Fibroblast of skin of left quadriceps (primary cell): ENCODE measurements at places on chromosomes 4 and X.

DNA sequence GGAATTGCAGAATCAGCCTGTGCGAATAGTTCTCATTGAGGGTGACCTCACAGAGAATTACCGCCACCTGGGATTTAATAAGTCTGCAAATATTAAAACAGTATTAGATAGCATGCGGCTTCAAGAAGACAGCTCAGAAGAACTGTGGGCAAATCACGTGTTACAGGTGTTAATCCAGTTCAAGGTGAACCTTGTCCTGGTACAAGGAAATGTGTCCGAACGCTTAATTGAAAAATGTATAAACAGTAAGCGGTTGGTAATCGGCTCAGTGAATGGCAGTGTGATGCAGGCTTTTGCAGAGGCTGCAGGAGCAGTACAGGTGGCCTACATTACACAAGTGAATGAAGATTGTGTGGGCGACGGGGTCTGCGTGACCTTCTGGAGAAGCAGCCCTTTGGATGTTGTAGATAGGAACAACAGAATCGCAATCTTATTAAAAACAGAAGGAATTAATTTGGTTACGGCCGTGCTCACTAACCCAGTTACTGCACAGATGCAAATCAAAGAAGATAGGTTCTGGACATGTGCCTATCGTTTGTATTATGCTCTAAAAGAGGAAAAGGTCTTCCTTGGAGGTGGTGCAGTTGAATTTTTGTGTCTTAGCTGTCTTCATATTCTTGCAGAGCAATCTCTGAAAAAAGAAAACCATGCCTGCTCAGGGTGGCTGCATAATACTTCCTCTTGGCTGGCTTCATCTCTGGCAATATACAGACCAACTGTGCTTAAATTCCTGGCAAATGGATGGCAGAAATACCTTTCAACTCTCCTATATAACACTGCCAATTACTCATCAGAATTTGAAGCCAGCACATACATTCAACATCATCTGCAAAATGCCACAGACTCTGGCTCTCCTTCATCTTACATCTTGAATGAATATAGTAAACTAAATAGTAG lies 10.7 kb downstream of the BBS12 start:
- DNase-seq, result no peak

DNA sequence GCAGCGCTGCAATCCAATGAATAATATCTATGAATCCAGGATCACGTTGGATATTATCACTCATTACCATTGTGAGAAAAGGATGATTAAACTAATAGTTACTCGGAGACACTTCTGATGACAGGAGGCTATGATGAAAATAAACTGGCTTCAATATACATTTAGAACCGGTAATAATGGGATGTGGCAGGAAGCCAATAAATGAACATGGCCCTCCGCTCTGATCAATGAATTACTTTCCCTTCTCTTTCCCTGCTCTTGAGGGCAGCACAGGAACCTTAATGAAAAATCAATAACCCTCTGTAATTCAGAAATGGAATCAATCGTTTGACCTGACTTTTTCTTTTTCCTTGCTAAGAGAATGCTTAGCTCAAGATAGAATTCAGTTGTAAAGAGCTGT lies 103.9 kb upstream of the PAQR3 start:
- DNase-seq, result no peak

DNA sequence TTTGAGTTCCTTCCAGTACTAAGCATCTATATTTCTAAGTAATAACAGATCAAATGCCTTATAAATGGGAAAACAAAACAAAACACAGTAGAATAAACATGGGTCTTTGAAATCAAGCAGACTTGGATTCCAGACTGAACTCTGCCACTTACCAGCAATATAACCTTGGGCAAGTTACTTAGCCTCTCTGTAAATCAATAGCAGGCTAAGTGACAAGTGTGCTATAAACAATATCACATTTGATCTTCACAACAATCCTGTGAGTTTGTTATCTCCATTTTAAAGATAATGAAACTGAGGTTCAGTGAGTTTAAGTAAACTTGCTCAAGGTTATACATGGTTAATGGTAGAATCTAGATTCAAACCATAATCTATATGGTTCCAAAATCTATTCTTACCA lies 165.8 kb downstream of the GPC3 start:
- DNase-seq, result no peak

DNA sequence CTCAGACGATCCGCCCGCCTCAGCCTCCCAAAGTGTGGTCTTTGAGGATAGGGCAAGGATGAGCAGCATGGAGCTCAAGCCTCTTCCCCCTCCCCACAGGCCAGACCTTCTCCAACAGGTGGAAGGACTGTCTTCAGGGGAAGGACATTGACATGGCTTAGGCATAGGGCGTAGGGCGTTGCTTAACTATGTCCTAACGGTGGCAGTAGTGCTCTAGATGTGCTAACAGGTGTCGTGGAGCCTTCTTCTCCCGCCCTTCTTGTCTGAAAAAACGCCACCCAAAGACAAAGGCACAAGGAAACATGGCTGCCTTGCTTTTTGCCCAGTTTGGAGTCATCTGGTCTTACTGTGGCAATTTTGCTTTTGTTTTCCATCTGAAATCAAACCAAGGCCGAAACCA lies 219.8 kb downstream of the OR13H1 start:
- DNase-seq, result no peak

DNA sequence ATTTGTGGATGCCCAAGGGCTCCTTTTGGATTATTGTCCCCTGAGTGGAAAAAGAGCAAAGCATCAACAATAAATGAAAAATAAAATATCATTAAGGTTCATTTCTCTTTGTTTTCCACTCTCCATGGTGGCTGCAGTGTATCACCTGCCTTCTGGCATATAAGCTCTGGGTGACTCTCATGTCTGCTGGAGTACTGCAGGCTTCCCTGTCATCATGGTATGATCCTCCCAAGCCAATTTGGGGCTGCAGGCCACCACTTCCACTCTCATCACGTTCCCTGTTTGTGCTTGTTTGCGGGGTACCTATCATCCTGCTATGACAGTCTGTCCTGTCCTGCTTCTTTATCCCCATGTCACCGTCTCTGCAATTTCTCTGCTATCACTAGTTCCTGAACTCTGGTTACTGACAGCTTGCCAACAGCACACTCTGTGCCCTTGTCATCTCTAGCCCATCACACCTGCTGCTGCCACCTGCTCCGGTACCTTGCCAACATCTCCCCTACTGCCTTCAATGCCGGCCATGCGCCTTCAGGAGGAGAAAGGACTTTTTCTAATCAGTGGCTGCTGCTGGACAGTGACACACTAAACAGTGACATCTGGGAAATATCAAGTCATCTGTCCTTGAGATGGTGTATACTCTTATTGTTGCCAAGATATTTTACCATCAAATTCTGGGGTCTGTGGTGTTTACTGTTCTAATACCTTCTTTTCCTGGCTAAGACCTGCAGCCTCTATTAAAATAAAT lies 23.0 kb upstream of the FGF5 start:
- DNase-seq, result no peak

- DNase-seq, result no peak
Observed at GRCh38 chrX:86028681-86029080, 18.7 kb downstream of the CHM start.

DNA sequence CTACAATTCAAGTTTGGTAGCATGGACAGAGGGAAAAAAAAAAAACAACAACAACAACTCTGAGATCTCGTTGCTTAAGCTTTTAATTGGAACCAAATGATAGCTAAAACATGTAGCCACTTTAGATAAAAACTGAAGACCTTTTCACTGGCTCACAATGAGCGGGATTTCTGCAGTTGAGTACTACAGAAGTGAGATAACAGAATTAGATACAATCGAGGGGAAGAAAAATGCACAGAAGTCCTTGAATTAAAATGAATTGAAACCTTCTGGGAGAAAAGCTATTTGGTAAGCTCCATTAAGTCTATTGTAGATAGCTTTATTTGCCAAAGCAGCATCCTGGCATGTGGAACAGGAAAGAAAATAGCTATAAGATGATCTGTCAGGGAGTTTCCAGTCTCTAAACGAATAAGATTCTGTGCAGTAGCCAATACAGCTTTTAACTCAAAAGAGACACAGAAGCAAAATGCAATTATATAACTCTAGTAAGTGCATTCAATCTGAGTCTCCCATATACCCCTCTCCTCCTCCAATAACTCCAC lies 248.5 kb downstream of the ENOX2 start:
- DNase-seq, result no peak

- no peak for DNase-seq
Observed at GRCh38 chrX:22392133-22392948, 119.6 kb downstream of the CBLL2 start.

- no peak for DNase-seq
Observed at GRCh38 chrX:151754641-151755215, 20.2 kb downstream of the CNGA2 start.

DNA sequence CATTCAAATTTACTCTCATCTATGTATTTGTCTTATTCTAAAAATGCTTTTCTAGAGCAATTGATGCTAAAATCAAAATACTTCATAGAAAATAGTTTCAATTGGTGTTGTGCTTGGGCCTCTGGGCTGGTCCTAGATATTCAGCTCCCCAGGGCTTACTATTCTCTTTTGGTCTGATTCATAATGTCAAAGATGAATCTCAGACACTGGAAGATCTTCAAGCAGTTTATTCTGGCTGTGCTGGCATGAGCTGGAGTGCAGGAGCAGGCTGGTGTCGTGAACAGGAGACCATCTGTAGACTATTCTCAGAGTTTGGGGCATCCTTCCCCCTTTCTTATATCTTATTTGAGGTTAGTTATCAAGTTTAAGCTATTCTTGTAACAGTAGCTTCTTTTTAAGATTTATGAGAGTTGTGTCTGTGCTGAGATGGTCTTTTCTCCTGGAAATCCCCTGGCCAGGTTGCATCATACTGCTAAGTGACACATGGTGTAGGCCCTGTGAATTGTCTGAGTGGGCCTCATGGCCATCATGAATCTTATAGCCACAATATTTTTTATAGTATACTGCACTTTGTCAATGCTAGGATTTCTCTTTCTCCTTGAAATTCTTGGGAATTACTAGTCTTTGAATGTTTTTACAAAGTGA lies 1624.0 kb upstream of the IGFBP7 start:
- no peak for DNase-seq

GRCh38 chrX:117301086-117301485 lies 815.5 kb downstream of the KLHL13 start:
- no peak for DNase-seq
